ENCODE measurements at places on chromosomes 13 and 19.

DNA sequence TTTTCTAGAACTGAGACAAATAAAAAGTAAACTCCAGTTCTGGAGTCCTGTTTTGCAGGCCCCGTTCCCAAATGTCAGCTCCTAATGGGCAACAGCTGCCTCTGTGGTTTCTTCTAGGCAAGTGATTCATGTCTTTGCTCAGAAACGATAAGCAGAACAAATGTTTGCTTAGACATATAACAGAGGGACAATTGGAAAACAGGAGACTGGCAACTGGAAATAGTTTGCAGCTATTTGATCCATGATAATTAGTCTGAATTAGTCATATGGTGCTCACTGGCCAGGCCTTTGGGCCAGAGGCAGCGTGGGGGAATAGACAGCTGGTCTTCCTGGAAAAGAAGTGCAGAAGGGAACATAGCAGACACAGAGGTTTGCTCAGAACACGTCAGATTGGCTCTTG is 29.2 kb upstream of the TSHZ3 start:
- no peak for DNase-seq

- DNase-seq: no peak
Observed at GRCh38 chr13:34303346-34303745, 485.4 kb downstream of the RFC3 start.

GRCh38 chr13:22243469-22244163 is 572.7 kb downstream of the FGF9 start:
- no peak for DNase-seq

GRCh38 chr13:80168089-80168850 is 172.7 kb downstream of the SPRY2 start:
- no peak for DNase-seq

DNA sequence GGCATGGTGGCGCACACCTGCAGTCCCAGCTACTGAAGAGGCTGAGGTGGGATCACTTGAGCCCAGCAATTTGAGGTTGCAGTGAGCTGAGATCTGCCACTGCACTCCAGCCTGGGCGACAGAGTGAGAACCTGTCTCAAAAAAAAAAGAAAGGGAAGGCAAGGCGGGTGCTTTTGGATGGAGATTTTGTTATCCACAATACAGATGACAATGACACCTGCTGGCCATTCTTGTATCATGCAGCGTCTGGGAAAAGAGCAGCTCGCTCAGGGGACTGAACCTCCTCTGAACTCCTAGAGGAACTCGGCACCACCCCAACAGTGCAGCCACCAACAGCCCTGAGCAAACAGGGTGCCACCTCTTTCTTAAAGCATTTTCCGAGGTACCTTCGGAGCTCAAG is 22.8 kb downstream of the HAUS8 start:
- DNase-seq: no peak

DNA sequence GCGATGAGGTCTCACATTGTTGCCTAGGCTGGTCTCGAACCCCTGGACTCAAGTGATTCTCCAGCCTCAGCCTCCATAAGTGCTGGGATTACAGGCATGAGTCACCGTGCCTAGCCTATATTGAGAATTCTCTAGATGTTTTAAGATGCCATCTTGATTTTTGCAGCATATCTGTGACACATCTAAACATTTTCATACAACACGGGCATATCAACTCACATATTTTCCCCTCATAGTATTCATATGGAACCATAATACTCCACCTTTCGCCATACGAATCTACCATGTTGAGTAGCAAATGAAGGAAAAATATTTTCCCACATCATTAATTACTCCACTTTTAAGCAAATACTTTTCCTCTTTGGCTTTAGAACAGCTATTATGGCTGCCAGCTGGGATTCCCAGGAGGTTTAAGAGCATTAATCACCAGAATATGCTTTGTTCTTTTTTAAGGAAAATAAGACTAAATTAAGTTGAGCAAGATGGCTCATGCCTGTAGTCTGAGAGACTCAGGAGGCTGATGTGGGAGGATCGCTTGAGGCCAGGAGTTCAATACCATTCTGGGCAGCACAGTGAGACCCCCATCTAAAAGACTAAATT is 56.9 kb upstream of the GTF2F2 start:
- no peak for DNase-seq

- no peak for DNase-seq
Observed at GRCh38 chr13:63944911-63945310, 2529.3 kb upstream of the PCDH20 start.

- no peak for DNase-seq
Observed at GRCh38 chr13:103184413-103184812, 118.2 kb upstream of the SLC10A2 start.

DNA sequence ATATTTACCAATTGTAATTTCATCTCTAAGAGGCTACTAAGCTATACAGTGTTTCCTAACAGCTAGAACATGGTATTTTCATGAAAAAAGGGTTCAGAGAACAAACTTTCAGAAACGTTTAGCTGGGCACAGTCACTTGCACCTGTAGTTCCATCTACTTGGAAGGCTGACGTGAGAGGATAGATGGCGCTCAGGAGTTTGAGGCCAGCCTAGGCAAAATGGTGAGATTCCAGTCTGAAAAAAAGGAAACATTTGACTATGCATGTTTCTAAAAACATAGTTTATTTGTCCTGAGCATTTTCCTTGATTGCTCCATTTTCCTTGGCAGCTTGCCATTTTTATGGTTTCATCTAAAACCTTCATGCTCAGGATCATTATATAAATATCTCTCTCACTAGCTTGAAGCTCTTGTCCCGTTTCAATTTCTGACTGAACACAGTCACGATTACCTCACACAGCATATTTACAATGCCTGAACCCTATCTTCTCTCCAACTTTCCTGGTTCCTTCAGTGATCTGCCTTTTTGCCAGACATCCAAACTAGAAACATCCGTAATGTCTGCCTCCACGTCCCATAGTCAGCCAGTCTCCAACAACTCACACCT is 200.8 kb downstream of the RGCC start:
- DNase-seq: no peak

DNA sequence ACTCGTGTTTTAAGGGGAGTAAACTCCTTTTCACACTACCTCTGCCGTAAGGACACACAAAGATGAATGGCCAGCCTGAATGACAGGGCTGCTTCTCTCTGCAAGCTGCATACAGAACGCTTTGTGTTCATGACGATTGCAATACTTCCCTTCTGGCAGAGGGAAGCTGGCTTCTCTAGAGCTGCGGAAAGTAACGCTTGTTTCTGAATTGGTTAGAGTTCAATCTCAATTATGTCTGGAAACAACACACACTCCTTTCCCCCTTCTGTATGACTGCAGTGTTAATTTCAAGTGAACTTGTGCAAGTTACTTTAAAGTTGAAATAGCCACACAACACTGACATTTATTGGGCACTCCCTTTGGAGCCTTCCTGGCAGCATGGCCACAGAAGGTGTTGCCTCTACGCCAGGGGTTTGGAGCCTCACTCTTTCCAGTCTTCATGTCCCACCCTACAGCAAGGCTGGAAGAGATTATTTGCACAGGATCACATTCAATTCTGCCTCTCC is 242.6 kb downstream of the NDFIP2 start:
- DNase-seq: no peak

DNA sequence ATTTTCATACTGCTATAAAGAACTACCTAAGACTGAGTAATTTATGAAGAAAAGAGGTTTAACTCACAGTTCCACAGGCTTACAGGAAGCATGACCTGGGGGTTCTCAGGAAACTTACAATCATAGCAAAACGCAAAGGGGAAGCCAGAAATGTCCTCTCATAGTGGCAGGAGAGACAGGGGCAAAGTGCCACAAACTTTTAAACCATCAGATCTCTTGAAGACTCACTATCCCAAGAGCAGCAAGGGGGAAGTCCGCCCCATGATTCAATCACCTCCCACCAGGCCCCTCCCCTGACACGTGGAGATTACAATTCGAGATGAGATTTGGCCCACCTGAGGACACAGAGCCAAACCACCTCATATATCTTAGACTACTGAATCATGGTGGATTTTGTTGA is 198.7 kb downstream of the KCTD12 start:
- DNase-seq: no peak

DNA sequence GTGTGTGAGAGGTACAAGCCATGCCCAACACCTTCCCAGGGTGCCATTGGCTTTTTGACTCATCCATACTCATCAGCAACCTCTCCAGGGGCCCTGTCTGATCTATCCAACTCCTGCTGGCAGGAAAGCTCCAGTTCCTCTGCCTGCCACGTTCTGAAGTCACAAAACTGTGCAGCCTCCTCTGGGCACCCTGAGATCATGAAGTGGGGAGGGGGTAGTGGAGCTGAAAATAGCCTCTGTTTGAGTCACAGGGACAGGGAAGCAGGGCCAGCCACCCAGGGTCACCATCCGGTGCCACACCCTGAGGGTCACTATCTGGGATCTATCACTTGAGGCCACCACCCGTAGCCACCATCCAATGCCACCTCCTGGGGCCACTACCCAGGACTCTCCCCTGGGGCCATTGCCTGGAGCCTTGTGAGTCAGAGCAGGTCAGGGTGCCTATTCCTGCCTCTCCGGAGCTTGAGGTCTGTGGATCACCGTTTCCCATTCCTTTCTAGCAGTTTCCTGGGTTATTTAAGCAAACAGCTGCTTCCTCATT is 172.1 kb downstream of the NUFIP1 start:
- DNase-seq: no peak

DNA sequence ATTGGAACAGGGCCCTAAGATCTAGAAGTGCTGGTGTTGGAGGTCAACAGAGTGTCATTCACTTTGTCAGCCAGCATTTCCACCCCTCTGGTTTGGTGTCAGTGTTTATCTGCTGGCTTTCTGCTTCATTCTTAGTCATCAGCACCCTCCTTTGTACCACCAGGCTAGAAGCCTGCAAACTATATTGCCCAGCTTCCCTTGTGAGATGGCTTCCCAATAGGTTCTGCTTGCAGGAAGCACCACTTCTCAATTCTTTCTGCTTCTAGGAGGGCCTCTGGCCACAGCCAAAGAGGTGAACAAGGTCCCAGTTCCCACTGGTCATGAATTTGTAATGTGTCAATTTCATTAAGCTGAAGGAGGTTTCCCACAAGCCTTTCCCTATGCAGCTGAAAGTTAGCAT is 36.4 kb upstream of the CALM3 start:
- no peak for DNase-seq

- DNase-seq: no peak
Observed at GRCh38 chr13:106795847-106796246, 227.9 kb upstream of the ARGLU1 start.

GRCh38 chr13:49596221-49596620 is 10.9 kb upstream of the RCBTB1 start:
- no peak for DNase-seq

Measured in cerebellar nuclear complex (tissue), 1 donor.